Left ventricle myocardium inferior (tissue), 1 donor: ENCODE measurements at places on chromosomes 16 and 17. TPM values are rescaled to one million over a fixed set of nuclear protein-coding genes. Genes with fewer than 3 reads are reported as not detected.
A peak's percentile ranks its signal among the peaks of the same experiment; 100 is the strongest.

Gene NPIPB9
- total RNA-seq = not detected

Gene RAB11FIP4
- 8.3 TPM for total RNA-seq

Gene PRSS22
- total RNA-seq = not detected

Gene PRSS21
- total RNA-seq = not detected

Gene SCARF1
- 12.2 TPM for total RNA-seq

Gene TOX3
- not detected for total RNA-seq

Gene MT4
- total RNA-seq = not detected

Gene GCGR
- not detected for total RNA-seq

- no peaks in the 10 kb centered on the region for H3K27me3 ChIP-seq
- peaks cover 55% of the 10 kb centered on the region for H3K4me1 ChIP-seq
- H3K27ac ChIP-seq = peak overlapping the region; percentile 96
- peak overlapping the region; percentile 87 for H3K4me3 ChIP-seq
- DNase-seq = no peak
Measured at GRCh38 chr17:81551458-81552243, 502 bp downstream of the FAAP100 start.

- no peak for DNase-seq
- no peak overlapping the region for H3K4me3 ChIP-seq
- no peaks in the 10 kb centered on the region for H3K36me3 ChIP-seq
Measured at GRCh38 chr16:9706217-9706836, 475.9 kb downstream of the GRIN2A start.

DNA sequence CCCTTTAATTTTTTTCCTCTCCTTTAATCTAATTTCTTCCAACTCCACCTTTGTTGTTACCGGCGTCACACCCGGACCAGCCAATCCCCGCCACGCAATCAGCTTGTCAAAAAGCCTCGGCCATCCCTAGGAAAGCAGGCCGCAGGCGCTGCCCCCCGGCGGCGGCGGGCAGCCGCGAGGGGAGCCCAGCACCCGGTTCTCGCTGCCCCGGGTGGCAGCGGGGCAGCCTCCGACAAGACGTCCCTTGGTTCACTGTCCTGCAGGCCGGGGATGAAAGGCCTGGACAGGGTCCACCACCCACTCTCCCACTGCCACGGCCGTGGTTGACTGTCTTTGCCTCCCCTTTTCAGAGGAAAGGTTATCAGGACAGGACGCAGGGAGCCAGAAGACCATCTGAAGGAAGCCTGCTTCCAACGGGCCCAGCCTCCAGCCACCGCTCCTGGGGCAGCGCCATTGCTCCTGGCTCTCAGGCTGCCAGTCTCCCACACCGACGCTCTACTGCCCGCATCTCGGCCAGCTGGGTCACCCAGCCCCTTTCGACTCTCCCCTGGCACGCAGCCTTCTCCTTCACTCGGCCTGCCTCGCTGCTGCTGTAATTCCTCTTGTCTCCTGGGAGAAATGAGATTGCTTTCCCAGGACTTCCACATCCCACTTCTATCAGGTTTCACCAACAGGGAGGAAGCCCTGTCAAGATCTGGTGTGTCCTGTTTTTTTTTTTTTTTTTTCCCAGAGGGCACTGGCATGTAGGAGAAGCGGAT, 2.8 kb upstream of the UBTF start:
- peak overlapping the region; percentile 84 for H3K4me3 ChIP-seq
- H3K27ac ChIP-seq = peak overlapping the region; percentile 100
- no peaks in the 10 kb centered on the region for H3K27me3 ChIP-seq
- H3K36me3 ChIP-seq = peaks cover 1% of the 10 kb centered on the region

DNA sequence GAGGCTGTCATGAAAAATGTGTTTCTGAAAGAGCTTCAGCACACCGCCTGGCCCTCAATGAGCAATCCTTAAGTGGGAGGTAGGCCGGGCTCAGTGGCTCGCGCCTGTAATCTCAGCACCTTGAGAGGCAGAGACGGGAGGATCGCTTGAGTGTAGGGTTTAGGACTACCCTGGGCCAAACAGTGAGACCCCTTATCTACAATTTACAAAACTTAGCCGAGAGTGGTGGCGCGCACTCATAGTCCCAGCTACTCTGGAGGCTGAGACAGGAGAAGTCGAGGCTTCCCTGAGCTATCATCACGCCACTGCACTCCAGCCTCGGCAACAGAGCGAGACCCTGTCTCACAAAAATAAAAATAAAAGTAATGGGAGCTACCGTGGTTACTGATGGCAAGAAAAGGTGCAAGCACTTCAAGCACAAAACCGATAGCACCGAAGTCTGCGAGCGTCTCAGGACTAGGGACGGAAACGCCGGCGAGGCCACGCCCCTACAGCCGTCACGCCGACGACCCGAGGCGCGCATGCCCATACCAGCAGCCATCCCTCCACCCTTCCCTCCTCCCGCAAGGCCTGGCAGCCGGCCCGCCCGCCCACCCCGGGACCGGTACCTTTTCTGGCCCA, 607 bp downstream of the THUMPD1 start:
- H3K4me3 ChIP-seq = peak overlapping the region; percentile 90
- peaks cover 30% of the 10 kb centered on the region for H3K36me3 ChIP-seq
- peak; percentile 91 for DNase-seq
- no peaks in the 10 kb centered on the region for H3K27me3 ChIP-seq

DNA sequence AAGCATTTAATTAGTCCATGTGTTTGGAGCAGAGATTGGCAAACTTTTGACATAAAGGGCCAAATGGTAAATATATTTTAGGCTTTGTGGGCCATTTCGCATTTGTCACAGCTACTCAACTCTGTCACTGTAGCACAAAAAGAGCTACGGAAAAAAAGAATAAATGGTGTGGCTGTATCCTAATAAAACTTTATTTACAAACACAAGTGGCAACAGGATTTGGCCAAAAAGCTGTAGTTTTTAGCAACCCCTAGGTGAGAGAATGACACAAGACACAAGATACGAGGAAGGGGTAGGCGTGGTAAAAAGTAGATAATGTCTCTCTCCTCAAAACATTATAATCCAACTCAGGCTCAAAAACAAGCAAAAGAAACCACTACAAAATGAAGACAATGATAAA, 66.5 kb downstream of the TTC19 start:
- no peaks in the 10 kb centered on the region for H3K4me1 ChIP-seq
- DNase-seq = no peak
- peaks cover 93% of the 10 kb centered on the region for H3K36me3 ChIP-seq
- no peak overlapping the region for H3K27ac ChIP-seq
- H3K27me3 ChIP-seq = no peaks in the 10 kb centered on the region

DNA sequence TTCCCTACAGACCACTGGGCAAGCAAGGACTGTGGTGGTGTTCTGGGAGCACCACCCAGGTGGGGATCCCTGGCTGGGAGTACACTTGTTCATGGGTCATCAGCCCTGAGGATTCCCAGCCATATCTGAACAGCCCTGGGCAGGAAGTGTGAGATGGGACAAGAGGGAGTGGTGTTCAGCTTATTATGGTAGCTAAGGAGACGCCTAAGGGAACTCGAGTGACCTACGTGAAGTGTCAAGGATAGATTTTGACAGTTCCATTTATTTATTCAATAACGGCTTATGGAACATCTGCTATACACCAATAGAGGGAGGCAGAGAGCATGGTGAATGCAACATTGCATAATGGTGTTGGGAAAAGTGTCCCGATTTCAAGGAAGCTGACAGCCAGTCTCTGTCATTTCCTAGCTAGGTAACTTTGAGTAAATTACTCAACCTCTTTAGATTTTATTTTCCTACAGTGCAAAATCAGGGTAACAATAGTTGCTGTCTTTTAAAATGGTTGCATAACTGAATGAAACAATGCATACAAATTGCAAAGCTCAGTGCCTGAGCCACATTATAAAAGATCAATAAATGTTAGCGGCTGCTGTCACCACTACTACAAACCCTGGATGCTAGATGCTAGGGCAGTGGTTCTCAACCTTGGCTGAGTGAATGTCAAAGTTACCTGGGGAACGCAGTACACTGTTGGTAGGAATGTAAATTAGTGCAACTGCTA, 534.1 kb downstream of the GRIN2A start:
- no peak overlapping the region for H3K27ac ChIP-seq
- no peaks in the 10 kb centered on the region for H3K27me3 ChIP-seq
- no peak for DNase-seq
- H3K4me3 ChIP-seq = no peak overlapping the region
- H3K4me1 ChIP-seq = peaks cover 4% of the 10 kb centered on the region

- no peaks in the 10 kb centered on the region for H3K36me3 ChIP-seq
- H3K4me3 ChIP-seq = no peak overlapping the region
- H3K27ac ChIP-seq = no peak overlapping the region
- H3K4me1 ChIP-seq = no peaks in the 10 kb centered on the region
- peak; percentile 6 for DNase-seq
- H3K27me3 ChIP-seq = no peaks in the 10 kb centered on the region
Measured at GRCh38 chr17:16923904-16924695, 47.8 kb downstream of the TNFRSF13B start.

GRCh38 chr17:77212833-77213777, 72.3 kb downstream of the SEC14L1 start:
- peak overlapping the region; percentile 33 for H3K4me3 ChIP-seq
- H3K36me3 ChIP-seq = peaks cover 89% of the 10 kb centered on the region
- H3K27ac ChIP-seq = peak overlapping the region; percentile 64

DNA sequence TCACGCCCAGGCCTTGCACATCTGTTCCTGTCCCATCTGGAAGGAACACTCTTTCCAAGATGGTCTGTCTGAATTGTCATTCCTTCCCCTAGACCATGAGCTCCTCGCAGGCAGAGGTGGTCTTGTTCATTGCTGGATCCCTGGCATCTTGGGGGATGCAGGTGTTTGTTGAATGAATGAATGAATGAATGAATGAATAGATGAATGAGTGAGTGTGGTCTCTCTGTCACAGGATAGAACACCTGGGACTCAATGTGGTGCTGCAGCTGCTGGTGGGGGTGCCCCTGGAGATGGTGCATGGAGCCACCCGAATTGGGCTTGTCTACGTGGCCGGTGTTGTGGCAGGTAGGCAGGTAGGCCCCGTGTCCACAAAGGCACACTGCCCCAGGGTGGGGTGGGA, 32.2 kb downstream of the RHBDL3 start:
- no peak for DNase-seq
- no peaks in the 10 kb centered on the region for H3K36me3 ChIP-seq
- no peaks in the 10 kb centered on the region for H3K4me1 ChIP-seq
- no peak overlapping the region for H3K4me3 ChIP-seq
- no peaks in the 10 kb centered on the region for H3K27me3 ChIP-seq

DNA sequence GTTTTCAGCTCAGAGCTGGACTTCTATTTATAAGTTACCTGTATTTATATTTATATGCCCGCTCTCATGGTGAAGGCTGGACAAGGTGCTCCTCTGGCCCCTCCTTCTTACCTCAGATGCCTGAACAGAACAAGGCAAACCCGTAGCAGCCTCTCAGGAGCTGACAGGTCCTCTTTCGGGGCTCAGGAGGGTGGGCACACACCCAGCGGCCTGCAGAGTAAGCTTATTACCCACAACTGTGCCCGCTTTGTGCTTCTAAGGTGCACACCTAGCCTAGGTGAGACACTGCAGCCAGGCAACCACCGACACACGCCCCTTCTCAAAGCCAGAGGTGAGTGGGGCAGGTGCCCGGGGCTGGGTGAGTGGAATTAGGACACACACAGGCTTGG, 5.3 kb downstream of the NKIRAS2 start:
- DNase-seq = no peak
- peaks cover 17% of the 10 kb centered on the region for H3K27me3 ChIP-seq
- H3K27ac ChIP-seq = peak overlapping the region; percentile 83
- H3K36me3 ChIP-seq = peaks cover 31% of the 10 kb centered on the region
- H3K4me3 ChIP-seq = peak overlapping the region; percentile 4
- peaks cover 36% of the 10 kb centered on the region for H3K4me1 ChIP-seq

- DNase-seq = no peak
- peaks cover 81% of the 10 kb centered on the region for H3K36me3 ChIP-seq
- no peak overlapping the region for H3K4me3 ChIP-seq
- H3K4me1 ChIP-seq = no peaks in the 10 kb centered on the region
Measured at GRCh38 chr17:44402564-44403172, 13.2 kb upstream of the ITGA2B start.

- H3K27me3 ChIP-seq = peaks cover 49% of the 10 kb centered on the region
- no peak overlapping the region for H3K27ac ChIP-seq
- no peak for DNase-seq
- H3K4me1 ChIP-seq = peaks cover 38% of the 10 kb centered on the region
- no peaks in the 10 kb centered on the region for H3K36me3 ChIP-seq
Measured at GRCh38 chr17:45896803-45897693, 2.7 kb downstream of the MAPT start.

DNA sequence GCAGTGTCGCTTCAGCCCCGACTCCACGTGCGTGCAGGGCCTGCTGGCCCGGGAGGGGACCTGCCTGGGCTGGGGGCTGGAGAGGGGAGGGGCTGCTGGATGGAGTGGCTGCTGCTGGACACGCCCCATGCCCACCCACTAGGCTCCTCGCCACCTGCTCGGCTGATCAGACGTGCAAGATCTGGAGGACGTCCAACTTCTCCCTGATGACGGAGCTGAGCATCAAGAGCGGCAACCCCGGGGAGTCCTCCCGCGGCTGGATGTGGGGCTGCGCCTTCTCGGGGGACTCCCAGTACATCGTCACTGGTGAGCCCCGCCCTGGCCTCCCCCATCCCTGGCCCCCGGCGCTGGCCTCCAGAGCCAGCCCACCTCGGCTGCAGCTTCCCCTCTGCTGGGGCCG, 2.4 kb downstream of the BRICD5 start:
- peaks cover 60% of the 10 kb centered on the region for H3K4me1 ChIP-seq
- H3K4me3 ChIP-seq = no peak overlapping the region
- H3K36me3 ChIP-seq = peaks cover 33% of the 10 kb centered on the region

- H3K4me3 ChIP-seq = no peak overlapping the region
- H3K27me3 ChIP-seq = no peaks in the 10 kb centered on the region
- DNase-seq = no peak
- peak overlapping the region; percentile 86 for H3K27ac ChIP-seq
Measured at GRCh38 chr17:17931159-17931558, 41.0 kb downstream of the TOM1L2 start.

DNA sequence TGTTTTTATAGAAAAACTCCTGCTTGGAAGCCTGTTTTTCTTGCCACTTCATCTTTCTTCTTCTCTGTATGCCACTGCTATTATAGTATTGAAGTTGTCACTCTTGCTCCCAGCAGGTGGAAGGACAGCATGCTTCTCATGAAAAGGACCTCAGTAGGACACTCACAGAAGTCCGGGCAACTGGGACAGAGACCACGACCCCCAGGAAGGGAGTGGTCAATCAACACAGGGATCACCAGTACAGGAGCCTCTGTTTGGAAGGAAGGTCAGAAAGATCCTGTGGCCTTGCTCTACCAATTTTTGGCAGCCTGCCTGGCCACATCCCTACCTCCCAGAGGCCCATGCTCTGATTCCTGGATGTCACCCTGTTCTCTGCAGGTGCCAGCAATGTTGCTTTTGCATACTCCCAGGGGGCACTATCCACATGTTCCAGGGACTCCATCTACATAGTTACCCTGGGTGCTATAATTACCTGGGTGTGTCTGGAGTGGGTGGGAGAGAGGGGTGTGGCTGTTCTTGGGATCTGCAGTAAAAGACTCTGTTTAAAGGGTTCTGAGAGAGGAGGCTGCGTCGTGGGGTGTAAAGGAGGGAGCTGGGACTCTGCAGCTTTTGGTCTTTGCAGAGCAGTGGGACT, 13.7 kb upstream of the AKAP10 start:
- no peak for DNase-seq
- H3K4me1 ChIP-seq = peaks cover 4% of the 10 kb centered on the region

- no peak overlapping the region for H3K4me3 ChIP-seq
- no peaks in the 10 kb centered on the region for H3K36me3 ChIP-seq
- H3K27ac ChIP-seq = no peak overlapping the region
- H3K27me3 ChIP-seq = no peaks in the 10 kb centered on the region
- no peak for DNase-seq
Measured at GRCh38 chr16:72995151-72995881, 52.6 kb downstream of the ZFHX3 start.

GRCh38 chr16:84610376-84610775, 7.5 kb downstream of the COTL1 start:
- H3K27me3 ChIP-seq = peaks cover under 1% of the 10 kb centered on the region
- H3K36me3 ChIP-seq = no peaks in the 10 kb centered on the region
- no peak overlapping the region for H3K27ac ChIP-seq
- H3K4me1 ChIP-seq = peaks cover 13% of the 10 kb centered on the region

GRCh38 chr16:49250689-49251088, 30.9 kb downstream of the CBLN1 start:
- H3K27ac ChIP-seq = no peak overlapping the region
- H3K27me3 ChIP-seq = peaks cover 76% of the 10 kb centered on the region
- DNase-seq = no peak
- no peaks in the 10 kb centered on the region for H3K36me3 ChIP-seq
